ENCODE measurements at places on chromosomes 16 and 17.

GRCh38 chr16:9791556-9791955, 390.7 kb downstream of the GRIN2A start:
- no peak for DNase-seq

DNA sequence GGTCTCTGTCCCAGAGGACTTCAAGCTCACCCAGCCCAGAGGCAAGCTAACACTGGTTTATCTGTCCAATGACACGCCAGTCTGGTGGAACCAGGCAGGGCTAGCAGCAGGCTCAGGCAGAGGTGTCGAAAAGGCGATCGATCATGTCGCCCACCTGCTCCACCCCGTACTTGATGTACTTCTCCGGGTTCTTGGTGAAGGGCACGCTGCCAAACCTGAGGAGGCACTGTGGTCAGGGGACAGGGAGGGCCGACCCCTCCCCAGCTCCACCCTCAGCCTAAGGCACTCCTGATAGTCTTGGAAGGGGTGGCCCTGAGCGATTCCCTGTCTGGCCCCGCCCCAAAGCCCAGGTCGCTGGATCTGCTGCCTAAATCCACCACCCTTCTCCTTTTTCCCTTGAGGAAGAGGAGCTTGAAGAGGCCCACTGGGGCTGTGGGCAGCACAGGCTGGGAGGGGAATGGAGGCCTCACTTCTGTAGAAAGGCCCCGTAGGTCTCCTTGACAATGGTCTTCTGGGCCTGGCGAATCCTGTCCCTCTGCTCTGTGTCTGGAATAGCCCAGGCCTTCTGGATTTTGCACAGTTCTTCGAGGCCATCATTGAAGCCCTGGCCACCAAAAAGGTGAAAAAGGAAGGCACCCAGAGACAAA, 4.7 kb downstream of the ZACN start:
- no peak for DNase-seq

- no peak for DNase-seq
Measured at GRCh38 chr17:35846055-35846809, 22.5 kb downstream of the HEATR9 start.

GRCh38 chr16:85047867-85048455, 20.4 kb downstream of the KIAA0513 start:
- DNase-seq: no peak

DNA sequence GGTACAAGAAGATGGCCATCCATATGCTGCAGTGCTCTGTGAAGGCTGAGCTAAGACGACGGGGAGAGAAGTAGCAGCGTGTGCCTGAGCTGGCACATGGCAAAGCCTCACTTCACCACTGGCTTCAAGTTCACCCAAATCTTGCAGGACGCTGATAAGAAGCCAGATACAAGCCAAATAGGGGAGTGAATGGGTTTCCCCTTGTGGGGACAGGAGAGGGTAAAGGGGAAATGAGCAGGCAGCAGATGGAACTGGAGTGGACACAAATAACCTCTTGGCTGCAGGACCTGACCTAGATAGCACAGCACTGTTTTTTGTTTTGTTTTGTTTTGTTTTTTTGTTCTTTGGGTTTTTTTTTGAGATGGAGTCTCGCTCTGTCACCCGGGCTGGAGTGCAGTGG, 21.0 kb upstream of the PITPNA start:
- no peak for DNase-seq

DNA sequence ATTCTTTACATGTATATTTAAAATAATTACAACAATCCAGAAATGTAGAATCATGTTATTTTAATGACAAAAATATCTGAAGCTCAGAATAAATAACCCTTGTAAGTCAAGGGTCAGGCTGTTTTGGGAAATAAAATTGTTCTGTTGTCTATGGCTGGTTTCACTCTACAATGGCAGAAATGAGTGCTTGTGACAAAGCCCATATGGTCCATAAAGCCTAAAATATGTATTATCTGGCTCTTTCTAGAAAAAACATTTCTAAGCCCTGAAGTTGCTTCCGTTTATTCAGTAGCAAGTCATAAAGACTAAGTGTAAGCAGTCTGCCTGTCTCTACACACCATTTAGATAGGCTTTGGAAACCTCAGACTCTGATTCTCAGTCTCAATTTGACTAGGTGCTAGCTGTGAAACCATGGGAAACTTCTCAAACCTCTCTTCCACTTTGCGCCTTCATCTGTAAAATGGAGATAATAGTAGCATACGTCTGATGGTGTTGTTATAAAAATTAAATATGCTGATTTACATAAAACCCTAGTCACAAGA, 365.7 kb upstream of the CA10 start:
- DNase-seq: no peak

DNA sequence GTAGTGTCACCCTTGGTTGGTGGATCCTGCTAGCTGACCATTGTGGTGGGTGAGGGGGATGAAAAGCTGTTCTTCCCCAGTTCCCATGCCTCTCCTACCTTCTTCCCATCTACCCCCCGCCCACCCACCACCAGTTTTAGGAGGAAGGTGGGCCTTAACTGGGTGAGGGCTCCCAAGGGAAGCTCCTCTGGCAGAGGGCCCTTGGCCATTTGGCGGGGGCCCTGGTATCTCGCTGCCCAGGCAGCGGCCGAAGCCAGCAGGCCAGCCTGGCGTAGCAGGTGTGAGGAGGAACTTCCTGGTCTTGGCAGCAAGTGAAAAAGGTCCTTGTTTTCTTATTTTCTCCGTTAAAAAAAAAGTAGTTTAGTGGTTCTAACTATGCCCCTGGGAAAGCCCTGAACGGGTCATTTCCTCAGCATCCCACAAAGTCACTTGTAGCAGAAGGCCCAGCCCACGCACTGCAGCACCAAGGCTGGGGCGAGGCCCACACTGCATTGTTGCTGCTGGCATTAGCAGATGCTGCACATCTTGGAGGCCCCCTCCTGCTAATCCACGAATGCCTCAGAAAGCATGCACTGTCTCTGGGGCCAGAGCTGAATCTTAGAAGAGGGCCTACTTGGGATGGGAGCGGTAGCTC, 72.5 kb downstream of the MPRIP start:
- no peak for DNase-seq

GRCh38 chr16:66324815-66325515, 41.5 kb upstream of the CDH5 start:
- no peak for DNase-seq

DNA sequence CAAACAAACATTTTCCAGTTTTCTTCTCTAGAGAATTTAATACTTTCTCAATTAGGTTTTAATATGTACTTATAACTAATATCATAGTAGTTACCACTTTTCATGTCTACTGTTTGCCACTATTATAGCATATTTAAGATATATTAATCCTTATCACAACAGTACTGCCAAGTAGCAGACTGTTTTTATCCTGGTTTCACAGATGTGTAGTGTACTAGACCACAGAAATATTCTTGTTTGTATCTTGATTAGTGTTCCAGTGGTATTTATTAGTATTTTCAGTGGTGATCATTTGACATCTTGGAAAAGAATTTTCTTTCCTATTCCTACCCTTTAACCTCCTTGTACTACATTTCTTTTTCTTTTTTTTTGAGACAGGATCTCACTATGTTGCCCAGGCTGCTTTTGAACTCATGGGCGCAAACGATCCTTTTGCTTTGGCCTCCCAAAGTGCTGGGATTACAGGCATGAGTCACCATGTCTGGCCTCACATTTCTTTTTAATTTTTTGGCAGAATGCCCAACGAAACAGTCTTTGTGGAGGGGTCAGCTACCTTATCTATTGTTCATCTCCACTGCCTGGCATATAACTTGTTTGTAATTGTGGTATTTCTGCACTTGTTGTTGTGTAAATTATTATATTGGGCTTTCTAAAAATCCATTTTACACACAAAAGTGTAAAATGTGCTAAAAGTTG, 27.2 kb downstream of the MAP2K4 start:
- DNase-seq: no peak

DNA sequence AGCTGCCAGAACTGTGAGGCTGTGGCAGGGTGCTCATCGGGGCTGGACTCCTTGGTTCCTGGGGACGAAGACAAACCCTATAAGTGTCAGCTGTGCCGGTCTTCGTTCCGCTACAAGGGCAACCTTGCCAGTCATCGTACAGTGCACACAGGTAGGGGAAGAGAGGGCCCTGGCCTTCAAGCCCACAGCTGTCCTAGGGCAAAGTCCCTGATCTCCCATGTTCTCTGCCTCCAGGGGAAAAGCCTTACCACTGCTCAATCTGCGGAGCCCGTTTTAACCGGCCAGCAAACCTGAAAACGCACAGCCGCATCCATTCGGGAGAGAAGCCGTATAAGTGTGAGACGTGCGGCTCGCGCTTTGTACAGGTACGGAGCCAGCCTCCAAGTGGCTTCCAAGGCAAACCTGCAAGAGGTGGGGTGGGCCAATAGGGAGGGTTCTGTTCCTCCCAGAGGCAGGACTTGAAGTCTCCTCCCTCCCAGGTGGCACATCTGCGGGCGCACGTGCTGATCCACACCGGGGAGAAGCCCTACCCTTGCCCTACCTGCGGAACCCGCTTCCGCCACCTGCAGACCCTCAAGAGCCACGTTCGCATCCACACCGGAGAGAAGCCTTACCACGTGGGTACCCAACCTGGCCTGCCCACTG, 3.7 kb downstream of the BCL6B start:
- DNase-seq: no peak

GRCh38 chr17:73991260-73991659, 212.2 kb upstream of the RPL38 start:
- no peak for DNase-seq

DNA sequence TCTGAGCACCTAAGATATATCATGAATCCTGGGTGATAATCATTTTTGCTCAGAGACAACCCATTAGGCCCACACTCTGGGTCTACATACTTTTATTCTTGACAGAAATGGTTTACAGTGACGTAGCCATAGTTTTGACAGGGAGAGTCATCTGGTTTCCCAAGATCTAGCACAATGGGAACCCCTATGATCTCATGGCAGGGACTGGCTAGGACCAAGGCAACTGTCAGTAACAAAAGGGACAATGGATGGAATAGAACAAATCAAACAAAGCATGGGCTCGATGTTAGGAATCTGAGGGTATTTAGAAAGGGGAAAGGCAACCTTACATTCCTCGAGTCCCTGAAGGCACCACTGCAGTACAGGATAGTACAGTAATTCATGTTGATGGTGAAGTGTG, 20.5 kb downstream of the CFAP97D1 start:
- DNase-seq: no peak

DNA sequence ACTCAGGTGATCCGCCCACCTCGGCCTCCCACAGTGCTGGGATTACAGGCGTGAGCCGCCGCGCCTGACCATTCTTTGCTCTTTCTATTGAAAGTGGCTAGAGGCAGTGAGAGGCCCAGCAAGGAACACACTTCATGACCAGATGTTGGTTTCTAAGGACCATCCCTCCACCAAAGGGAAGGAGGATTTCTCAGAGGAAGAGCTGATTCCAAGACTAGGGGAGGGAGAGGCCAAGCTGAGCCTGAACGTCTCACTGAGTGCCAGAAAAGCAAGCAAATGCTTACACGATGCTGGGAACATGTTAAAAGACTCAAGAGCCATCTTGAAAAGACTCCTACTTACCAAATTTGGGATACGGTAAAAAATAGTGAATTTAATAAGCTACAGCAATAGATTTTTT, 79.2 kb downstream of the MRM3 start:
- no peak for DNase-seq

- no peak for DNase-seq
Measured at GRCh38 chr17:65850486-65850885, 289.0 kb upstream of the AXIN2 start.

GRCh38 chr16:57807968-57808528, 5.8 kb upstream of the KIFC3 start:
- peak; percentile 27 for DNase-seq

DNA sequence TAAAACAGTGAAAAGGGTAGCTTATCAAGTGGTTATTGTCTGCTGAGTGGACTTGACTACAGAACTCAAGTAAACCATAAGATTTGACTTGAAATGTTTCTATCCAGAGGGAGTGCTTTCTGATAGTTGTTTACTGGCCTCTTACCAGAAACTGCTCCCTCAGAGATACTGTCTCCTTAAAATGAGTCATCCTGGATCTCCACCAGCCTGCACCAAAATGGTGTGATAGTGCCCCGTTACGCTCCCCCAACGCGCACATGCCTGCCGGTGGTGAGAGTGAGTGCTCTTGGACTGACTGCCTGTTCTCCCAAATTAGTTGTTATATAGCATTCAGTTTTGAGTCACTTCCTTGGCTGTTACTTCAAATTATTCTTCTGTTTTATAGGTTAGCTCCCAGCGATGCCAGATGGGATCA, 22.9 kb downstream of the PRCD start:
- DNase-seq: no peak
